Occipital lobe (tissue), 3 donors: ENCODE measurements at places on chromosomes 4 and X.

DNA sequence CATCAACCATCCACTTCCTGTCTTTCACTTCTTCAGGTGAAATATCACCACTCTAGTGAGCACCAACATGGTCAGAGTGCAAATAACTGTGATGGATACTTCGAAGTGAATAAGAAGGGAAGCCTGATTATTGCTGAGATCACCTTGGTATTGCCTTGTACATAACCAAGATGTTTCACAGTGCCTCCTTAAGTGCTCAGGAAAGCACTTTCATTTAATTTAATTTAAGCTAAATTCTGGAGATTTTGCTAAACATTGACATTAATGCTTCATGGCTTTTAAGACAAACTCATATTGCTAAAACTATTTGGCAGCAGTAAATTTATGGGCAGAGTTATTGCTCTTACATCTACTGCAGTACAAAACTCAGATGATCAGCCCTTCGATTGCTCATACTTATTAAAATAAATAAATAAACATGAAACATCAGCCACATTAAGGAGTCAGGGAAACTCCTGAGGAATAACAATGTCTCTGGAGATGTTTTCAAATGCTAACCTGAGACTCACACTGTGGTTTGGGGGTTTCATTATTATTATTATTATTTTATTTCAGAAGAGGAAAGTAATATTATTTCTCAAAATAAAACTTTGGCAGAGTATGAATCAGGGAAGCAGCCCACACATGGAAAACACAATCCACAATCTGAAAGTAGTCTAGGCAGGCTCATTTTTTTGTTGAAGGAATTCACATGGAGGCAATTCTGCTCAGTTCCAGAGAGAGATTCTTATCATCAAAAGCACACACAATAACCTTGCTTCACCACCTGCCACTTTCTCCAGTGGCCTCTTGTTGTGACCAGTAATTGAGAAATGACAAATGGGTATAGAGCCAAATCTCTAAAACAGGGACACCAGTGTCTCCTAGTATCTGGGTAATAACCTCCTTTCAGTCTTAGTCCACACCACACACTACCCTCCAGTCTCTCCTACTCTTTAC is 344.2 kb downstream of the MAPK10 start:
- no peak for DNase-seq

GRCh38 chr4:25943312-25943711 is 29.3 kb downstream of the SMIM20 start:
- no peak for DNase-seq

- no peak for DNase-seq
These were observed 1.2 kb downstream of the TADA2B start for GRCh38 chr4:7044137-7044930.

- no peak for DNase-seq
These were observed 205.3 kb downstream of the NAP1L3 start for GRCh38 chrX:93468075-93468474.

- DNase-seq, result no peak
These were observed 54.6 kb upstream of the GPR78 start for GRCh38 chr4:8525383-8526120.

- no peak for DNase-seq
These were observed 39.3 kb upstream of the CCNG2 start for GRCh38 chr4:77117721-77118120.

DNA sequence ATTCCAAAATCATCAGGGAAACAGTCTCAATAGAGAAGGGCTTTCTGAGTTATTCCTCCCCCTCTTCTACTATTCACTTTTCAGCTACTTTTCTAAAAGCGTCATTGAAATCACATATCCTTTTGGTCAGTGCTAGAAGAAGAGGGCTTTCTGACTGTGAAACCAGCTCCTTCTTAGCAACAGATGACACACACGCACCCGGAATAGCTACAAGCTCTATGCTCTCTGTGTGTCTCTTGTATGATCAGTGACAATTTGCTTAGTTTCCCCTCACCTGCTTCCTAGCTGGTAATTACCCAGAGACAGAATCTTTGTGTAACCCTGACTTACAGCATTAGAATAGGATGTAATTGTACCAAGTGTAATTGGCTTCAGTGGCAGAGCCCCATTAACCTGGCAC is 268.1 kb upstream of the SLITRK2 start:
- no peak for DNase-seq

- DNase-seq, result no peak
These were observed 379.0 kb downstream of the INPP4B start for GRCh38 chr4:142467088-142467487.

DNA sequence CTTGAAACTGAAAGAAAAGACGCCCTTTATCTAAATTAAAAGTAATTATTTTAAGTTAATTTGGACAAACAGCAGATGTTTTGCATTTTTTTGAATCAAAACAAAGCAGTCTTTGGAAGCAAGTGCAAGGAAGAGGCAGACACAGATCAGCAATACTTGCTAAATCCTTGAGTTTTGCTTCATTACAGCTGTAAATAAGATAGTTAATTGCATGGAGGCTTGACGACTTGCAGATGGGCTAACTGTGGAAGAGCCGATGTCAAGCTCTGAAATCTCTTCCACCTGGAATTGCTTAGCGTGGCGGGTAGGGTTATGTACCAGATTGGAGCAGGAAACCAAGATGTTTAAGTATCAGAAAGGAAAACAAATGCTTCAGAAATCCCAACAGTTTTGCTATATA is 148.8 kb downstream of the POLA1 start:
- no peak for DNase-seq

DNA sequence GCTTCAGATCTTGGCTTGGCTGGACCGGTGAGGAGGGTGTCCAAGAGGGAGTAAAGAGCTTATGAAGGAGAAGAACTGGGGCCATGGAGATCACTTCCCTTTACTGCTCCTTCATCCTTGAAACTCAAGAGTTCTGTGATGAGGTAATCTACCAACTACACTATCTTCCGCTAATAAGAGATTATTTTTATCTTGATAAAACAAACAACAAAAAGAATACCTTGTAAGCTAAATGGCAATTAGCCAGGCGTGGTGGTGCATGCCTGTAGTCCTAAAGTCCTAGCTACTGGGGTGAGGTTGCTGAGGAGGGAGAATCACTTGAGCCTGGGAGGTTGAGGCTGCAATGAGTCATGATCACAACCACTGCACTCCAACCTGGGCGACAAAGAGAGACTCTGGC is 47.4 kb downstream of the HAUS3 start:
- no peak for DNase-seq

- no peak for DNase-seq
These were observed 204.7 kb downstream of the TLL1 start for GRCh38 chr4:166077782-166078181.

- no peak for DNase-seq
These were observed 2.3 kb downstream of the MAP3K15 start for GRCh38 chrX:19512961-19513360.

GRCh38 chr4:75340561-75340960 is 173.6 kb downstream of the RCHY1 start:
- DNase-seq, result no peak

- DNase-seq, result no peak
These were observed 27.2 kb upstream of the CD40LG start for GRCh38 chrX:136620780-136621179.

GRCh38 chrX:11449613-11450012 is 156.4 kb downstream of the AMELX start:
- no peak for DNase-seq

DNA sequence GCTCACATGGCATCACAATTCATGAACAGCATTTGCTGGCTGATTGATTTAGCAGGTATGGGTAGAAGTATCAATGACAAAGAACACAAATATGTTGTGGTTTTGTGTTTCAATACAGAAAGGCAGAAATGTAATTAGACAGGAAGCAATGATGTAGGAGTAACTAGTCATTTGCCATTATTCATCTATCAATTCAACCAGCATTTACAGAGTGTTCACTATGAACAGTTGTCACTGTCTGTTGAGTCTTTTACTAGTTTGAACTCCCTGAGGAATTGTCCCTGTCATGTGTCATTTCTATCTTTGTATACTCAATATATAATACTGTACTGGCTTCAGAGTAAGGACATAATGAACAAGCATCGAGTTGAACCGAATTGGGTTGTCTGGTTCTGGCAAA is 51.5 kb upstream of the ARHGAP24 start:
- DNase-seq, result no peak

- peak; percentile 0 for DNase-seq
These were observed 315.1 kb upstream of the RASGEF1B start for GRCh38 chr4:81786766-81787165.

DNA sequence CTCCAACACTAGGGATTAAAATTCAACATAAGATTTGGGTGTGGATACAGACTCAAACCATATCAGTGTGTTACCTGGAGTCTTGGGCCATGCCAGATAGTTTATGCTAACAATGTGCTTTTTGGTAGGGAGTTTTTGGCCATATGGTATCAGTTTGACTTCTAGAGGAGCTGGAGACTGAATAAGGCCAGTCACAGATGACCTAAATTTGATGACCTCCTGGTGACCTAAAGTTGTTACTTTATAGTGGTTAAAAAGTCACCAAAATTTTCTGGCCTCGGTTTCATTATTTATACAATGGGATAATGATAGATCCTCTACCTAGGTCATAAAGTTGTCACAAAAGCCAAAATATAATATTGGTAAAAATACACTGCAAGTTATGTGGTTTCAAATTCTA is 877.1 kb downstream of the RAPGEF2 start:
- DNase-seq, result no peak

DNA sequence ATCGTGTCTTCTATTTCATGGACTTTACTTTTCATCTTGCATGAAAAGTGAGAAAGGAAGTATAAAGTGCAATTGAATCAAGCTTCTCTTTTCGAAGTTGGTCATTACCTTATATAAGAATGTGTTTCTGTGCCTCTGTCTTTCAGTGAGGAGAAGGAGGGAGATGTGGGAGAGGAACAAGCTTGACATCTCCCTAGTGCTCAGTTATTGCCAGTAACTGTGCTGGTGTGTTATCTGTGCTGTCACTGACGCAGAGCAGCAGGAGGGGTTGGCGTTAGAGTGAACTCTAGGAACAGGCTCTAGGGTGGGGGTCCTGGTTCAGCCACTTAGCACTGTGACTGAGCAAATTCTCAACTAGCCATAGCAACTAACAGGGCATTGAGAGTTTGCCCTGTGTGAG is 34.0 kb upstream of the TBC1D9 start:
- DNase-seq, result no peak

GRCh38 chr4:26201120-26201519 is 119.7 kb upstream of the RBPJ start:
- no peak for DNase-seq

DNA sequence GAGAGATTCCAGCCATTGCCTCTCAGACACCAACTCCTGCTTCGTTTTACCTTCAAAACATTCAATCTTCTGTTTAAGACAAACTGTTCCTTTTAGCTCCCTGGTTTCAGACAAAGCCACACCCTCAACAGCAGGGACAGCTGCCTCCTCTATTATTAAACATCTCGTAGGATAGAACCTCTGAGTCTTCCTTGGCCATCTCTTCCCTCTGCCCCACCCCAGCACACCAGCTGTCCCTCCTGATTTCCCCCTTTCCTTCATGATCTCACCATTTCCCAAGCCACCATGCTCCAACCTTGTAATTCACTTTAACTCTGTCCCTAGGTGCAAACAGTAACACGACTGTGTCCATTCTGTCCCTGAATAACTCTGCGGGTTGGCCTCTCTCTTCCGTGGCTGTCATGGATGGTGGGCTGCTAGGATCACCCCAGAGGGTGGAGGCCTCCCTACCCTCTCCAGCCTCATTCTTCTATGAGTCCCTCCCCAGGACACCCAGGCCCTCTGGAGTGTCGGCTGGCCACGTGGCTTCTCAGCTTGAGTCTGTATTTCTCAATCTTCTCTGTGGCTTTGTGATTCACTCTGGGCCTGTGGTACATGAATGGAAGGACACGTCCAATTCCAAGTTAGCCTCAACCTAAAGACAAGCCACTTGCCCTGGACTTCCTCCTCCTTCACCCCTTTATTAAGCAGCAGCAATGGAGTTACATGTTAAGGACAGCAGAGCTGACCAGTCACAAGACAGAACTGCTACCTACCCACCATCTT is 349.9 kb downstream of the FBXW7 start:
- no peak for DNase-seq

GRCh38 chr4:119735165-119735651 is 106.6 kb upstream of the PDE5A start:
- no peak for DNase-seq

DNA sequence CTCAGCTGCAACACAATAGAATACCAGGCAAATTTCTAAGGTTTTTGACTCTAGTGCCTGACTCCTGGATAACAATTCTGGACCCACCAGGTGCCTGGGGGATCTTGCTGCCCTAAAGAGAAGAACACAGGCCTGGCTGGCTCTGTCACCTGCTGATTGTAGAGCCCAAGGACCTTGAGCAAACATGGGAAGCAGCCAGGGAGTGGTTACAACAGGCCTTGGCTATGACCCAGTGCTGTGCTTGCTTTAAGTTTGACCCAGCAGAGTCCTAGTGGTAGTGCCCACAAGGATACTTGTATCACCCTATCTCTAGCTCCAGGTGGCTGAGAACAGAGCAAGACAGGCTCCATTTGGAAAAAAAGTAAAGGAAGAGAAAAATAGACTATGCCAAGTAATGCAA is 176.8 kb upstream of the DCAF12L2 start:
- DNase-seq, result no peak

DNA sequence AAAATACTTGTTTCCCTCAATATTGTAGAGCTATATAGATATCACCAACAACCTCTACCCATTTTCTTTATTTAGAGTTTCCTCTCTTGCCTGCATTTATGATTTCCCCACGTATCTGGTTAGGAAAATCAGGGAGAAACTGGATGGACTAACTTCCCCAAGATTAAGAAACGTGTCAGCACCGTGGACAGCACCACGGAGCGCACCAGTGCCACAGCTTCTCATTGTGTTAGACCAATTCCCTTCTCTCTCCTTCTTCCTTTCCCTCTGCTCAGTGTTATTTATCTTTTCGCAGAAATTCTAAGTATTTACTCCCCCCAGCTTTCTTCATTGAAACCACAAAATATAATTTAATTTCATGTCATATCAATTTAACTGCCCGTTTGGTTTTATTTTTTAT is 568.6 kb upstream of the BOD1L1 start:
- no peak for DNase-seq

GRCh38 chr4:37715889-37716402 is 29.8 kb upstream of the RELL1 start:
- no peak for DNase-seq

DNA sequence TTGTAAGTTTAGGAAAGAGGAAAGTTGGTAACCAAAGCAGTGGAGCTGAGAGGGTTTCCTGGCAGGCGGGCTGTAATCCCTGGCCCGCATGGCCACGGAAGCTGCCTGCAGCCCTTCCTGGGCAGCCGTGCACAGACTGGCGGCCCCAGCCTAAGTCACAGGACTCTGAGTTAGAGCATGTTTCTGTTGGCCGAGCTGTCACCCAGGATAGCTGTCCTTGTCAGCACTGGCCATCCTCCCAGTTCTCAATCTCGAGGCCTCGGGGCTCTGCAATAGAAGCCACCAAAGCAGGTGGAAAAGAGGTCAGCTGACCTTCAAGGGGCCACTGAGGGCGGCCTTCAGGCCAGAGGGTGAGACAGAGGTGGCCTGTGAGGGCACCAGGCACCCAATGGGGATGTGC is 20.5 kb downstream of the PNMA6E start:
- DNase-seq, result no peak

DNA sequence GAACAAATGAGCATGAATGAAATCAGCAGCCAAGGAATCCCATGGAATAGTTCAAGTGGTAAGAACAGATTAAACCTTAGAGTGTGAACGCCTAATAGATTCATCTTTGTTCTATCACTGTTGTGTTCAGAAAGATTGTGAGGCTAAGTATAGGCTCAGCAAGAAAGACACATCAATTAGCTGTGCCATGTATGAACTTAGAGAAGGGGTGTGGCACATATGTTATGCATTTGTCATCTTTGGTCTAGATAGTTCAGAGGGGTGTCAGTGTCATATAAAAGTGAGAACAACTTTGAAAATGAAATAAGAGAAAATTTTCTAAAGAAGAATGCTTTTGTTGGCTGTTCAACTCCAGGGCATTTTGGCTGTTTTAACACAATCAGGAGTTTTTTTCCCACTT is 9.4 kb downstream of the DAPP1 start:
- no peak for DNase-seq
